Large intestine (tissue), 12 donors: ENCODE measurements at places on chromosomes 12 and 14.

GRCh38 chr14:65412032-65412846 lies at the start of gene FUT8:
Gene FUT8, plus strand, starts transcription at chr14:65412730. Its CDS starts 148,834 bp downstream, at chr14:65561564.
- DNase-seq, result peak; percentile 97

DNA sequence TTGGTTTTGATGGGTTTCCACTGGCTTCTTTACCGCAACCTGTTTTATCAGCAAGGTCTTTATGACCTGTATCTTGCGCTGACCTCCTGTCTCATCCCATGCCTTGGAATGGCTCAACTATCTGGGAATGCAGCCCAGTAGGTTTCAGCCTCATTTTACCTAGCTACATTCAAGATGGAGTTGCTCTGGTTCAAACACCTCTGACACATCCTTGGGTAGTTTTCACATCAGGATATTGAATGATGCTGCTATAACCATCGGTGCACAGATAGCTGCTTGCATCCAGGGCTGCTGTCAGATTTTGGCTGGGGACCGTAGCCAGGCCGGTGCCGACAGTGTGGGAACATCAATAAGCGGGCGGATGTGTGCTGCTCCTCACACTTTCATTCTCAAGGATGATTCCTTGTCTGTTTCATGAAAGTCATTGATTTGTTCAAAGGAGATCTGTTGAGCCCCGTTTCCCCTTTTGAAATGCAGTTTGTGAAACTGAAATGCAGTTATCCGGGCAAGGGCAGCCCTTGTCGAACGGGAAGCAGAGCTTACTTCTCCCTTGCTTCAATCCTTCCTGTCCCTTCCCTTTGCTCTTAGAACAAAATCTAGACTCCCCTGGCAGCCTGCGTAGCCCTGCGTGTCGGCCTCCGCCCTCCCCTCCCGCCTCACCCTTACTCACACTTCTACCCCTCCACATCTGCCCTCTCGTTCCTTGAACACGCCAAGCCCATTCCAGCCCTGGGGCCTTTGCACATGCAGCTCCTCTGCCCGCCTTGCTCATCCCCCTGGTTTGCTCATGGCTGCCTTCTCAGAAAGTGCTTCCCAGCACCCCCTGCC lies 49.2 kb upstream of the NCOR2 start:
- DNase-seq, result no peak

GRCh38 chr12:52703424-52703823 lies at the start of gene KRT77:
Gene KRT77, minus strand, starts transcription at chr12:52703524. Its CDS starts 90 bp downstream, at chr12:52703434.
- no peak for DNase-seq

DNA sequence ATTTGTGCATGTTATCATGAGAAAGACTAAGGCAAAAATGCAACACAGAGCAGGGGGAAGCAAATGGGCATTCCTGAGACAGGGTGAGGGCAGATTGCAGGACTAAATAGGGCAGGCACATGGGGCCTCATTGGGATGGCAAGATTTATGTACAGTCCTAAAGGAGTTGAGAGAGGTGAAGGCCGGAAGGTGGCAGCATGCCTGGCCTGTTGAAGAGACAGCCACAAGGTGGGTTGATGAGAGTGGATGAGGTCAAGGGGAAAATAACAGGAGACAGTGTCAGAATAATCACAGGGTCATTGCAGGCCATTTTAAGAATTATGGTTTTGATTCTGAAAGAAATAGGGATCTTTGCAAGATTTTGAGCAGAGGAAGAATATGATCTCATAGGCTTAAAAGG lies 21.0 kb downstream of the PAH start:
- no peak for DNase-seq

- DNase-seq, result no peak
Observed at GRCh38 chr12:132848521-132848920, 19.9 kb upstream of the GOLGA3 start.

GRCh38 chr14:21668377-21668776 lies 5.2 kb downstream of the OR4E1 start:
- no peak for DNase-seq

DNA sequence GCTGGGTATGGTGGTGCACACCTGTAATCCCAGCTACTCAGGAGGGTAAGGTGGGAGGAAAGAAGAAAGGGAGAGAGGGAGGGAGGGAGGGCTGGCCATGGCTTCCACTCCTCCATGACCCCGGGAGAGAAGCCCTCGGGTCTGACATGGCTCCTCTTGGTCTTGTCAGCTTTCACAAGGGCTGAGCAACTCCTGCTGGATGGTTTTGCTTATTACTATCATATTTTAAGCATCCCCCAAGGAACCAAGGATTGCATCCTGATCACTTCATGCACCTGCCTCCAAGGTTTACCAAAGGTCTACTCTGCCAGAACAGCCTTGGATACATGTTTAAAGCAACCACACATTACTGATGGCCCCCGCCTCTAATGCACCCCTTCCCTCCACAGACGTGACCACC lies 28.0 kb upstream of the NCOR2 start:
- DNase-seq, result no peak

DNA sequence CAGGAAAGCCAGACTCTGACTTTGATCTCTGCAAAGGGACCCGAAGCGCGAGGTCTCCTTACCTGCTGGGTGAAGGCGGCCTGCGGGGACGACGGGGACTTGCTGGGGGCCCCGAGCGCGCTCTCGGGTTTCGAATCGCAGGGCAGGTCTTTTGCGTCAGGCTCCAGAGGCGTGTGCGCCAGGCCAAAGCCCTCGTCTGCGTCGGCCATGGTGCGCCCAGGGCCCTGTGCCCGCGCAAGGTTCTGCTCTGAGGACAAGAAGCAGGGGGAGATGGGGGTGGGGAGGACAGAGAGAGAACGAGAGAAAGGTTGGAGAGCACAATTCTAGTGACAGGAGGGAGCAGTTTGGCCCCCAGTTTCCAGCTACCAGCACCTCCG lies 2.3 kb downstream of the TBX5 start:
- no peak for DNase-seq

- DNase-seq, result peak; percentile 88
Observed at GRCh38 chr14:68945585-68946488, 33.3 kb downstream of the ACTN1 start.

- peak; percentile 62 for DNase-seq
Observed at GRCh38 chr12:40107098-40107802, 1.4 kb upstream of the SLC2A13 start.

DNA sequence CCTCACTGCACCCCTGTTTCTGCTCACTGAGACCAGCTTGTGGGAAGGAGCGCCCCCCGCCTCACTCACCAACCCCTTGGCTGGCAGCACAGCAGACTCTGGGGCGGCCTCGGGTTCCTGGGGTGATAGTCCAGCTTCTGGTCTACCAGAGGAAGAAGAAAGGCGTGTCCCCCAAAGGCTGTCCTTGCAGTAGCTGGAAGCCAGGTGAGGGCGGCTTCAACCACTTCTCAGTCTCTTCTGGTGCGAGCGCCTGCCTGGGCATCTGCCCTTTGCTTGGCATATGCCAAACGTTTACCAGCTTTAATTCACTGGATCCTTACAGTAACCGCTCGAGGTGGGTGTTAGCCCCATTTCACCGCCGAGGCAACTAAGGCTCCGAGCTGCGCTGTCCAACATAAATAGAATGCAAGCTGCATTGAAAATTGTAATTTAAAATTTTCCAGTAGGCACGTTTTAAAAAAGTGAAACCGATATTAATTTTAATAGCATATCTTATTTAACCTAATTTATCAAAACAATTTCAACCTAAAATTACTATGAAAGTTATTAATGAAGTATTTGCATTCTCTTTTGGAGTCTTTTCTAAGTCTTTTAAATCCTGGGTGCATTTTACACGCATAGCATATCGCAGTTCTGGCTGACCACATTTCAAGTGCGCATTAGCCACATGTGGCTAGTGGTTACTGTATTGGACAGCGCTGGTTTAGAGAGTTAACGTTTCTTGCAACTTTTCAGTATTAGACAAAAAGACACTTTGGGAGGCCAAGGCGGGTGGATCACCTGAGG lies 872 bp downstream of the FAM177A1 start:
- DNase-seq, result peak; percentile 43

GRCh38 chr12:54005853-54006558 lies 2.8 kb upstream of the HOXC8 start:
- peak; percentile 79 for DNase-seq

DNA sequence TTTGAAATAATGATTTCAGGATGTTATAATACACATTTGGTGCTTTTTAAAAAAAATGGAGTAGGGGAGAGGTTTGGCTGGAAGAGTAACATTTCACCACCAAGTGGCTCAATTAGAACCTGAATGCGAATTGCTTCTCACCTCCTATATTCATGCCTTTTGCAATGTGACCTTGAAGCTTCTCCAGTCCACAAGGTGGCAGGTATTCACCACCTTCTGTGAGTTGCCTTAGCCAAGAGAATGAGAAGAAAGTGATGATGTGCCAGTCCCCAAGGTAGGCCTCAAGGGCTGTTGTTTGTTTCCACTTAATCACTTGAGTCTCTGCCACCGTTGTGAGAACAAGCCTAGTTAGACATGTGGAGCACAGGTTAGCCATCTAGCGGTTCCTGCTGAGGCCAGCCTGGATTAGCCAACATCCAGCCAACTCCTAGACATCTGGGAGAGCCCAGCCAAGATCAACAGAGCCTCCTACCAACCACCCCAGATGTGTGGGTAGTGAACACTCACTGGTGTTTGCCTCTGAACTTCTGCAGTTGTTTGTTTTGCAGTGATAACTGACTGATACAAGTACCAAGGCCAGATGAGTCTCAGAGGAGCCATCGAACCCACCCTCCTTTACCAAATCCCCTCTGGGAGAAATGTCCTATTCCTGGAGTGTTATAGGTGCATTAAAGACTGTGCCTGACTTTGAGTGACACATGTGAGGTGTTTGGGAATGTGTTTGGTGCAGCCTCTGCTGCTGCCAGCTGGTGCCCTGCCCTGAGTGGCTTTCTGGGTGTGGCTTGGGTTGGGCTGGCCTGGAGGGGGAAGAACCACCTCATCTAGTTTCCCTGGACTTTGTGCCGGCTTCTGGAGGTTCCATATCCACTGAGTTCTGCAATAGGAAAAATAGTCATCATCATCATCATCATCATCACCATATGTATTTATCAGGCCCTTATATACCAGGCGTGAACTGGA lies 132.5 kb upstream of the RFLNA start:
- DNase-seq, result no peak

DNA sequence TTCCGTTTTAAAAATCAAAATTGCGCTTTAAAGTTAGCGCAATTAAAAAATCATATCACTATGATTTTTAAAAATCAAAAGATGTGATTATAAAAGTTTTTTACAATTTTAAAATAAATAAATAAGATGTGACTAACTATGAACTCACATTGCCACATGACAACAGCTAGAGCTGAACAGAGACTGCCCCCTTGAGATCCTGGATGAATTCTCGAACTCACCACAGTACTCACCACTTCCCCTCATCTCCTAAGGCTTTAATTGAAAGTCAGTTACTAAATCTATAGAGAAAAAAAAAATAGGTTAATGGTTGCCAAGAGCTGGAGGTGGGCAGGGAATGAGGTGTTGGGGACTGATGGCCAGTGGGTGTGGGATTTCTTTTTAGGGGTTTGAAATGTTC lies 384.2 kb downstream of the ZFP36L1 start:
- DNase-seq, result no peak

DNA sequence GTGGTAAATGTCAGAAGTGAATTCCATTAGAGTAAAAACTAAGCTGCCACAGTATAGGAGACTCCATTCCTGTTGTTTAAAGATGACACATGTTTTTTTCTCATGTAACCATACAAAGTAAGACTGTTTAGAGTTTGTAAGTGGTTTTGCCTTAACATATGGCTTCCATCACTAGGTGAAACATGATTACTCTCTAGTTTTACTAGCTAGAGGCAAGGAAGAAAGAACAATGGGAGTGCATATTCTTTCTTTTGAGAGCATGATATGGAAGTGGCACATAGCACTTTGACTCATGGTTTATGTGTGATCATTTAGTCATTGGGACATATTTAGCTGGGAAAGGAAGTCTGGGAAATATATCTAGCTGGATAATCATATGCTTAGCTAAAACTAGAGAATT lies 7.7 kb downstream of the ATF7IP start:
- peak; percentile 22 for DNase-seq

DNA sequence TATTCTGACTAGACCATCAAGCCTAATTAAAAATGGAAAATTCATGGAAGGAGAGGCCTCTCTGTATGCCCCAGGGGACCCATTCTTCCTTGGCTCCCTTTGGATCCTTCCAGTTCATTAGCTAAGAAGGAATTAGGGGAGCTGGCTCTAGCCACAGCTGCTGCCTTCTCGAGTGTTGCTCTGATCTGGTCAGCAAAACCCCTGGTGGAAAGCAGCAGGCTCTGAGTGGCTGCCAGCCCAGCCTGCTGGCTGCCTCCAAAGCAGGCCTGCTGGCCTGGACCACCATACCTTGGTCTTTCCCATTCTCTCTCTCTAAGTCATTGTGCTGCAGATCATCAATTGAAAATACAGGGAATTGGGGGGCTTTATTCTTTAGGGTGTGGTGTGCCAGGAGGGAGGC lies 29.0 kb upstream of the AKAP6 start:
- DNase-seq, result no peak

GRCh38 chr12:53098354-53098981 lies 1.0 kb downstream of the IGFBP6 start:
- no peak for DNase-seq

DNA sequence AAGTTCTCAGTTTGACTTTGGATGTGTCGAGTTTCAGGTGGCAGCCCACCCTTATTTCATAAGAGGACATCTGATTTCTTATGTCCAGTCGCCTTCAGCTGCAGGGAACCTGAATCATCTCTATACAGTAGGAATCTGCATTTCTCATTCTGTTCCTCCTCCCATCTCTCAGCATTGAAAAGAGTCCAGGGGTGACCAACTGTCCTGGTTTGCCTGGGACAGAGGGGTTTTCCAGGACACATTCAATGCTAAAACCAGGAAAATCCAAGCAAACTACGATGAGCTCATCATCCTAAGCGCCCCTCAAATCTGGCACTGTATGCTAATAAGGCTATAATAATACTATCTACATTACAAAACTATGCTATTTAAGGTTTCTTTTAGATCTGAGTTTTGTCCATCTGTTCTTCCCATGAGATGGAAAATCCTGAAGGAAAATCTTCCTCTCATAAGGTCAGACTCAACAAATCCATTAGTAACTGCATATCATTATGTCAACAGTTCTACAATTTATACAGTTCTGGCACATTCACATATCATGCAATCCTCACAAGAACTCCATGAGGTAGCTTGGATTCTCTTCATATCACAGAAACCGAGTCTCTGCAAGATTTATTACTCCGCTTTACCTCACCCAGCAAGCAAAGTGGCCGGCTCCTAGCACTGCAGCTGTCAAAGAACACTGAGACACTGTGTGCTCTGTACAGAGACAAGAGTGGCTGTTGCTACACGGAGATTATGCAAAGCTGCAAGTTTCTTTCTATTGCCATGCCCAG lies 15.6 kb upstream of the CALM1 start:
- DNase-seq, result peak; percentile 78

DNA sequence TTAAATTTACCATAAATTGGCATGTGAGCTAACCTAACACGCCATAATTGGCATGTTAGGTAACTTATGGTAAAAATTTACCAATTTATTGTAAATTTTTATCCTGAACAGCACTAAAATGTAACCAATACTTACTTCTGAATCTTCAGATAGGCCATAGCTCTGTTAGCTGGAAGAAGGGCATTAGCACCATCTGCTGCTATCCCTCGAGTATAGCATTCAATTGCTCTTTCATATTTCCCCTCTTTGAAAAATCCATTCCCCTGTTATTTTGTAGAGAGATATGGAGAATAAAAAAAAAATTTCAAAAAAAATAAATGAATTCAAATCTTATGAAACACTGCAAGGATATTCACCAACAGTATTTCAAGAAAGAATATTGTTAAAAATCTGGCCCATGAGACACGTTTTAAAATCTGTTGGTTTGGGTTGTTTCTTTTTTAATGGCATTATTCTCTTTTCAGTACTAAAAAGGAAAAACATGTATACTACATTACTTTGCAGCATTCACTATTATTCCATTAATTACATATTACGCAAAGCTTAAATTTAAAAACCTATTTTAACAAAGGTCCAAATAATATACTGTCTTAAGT lies 19.1 kb downstream of the RPAP3 start:
- DNase-seq, result no peak
